Endothelial cell of umbilical vein (primary cell): ENCODE measurements at places on chromosomes 6 and 20. TPM values are rescaled to one million over a fixed set of nuclear protein-coding genes. Genes with fewer than 3 reads are reported as not detected.

Gene RHAG
- total RNA-seq: not detected in 2 replicates

Gene SALL4
- 1.4 and 1.9 TPM in 2 replicates for total RNA-seq

Gene EDN1
- total RNA-seq: 493 and 514 TPM in 2 replicates

Gene LY6G6D
- not detected in 2 replicates for total RNA-seq

Gene ZKSCAN4
- total RNA-seq: 3.6 and 4.1 TPM in 2 replicates

Gene TRIM40
- not detected in 2 replicates for total RNA-seq

Gene SF3B5
- 170 and 185 TPM in 2 replicates for total RNA-seq

Gene STMN3
- 1.7 and 1.8 TPM in 2 replicates for total RNA-seq
